NCI-H524 (cell line): ENCODE measurements at places on chromosomes 4 and X.

- DNase-seq, result no peak
Measured at GRCh38 chr4:30866346-30866745, 146.2 kb downstream of the PCDH7 start.

DNA sequence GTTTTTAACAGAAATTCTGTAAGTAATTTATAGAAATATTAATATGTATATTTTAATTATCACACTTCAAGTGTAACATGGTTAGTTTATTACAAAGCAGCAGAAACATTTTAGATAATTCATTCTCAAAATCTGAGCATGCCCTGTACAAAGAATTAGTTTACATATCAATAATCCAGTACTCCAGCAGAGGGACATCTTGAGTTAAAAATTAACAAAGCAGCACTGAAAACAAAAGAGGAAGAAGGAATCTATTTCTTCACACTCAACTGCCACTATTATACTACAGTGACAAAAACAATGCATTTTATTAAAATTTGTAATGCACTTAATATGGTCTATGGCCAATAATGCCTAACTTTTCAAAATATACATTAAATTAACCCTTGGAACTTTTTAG lies 179.1 kb upstream of the KLHL4 start:
- DNase-seq, result peak; percentile 35

- no peak for DNase-seq
Measured at GRCh38 chr4:4455210-4455865, 68.4 kb downstream of the NSG1 start.

GRCh38 chrX:97842468-97843199 lies 958.9 kb downstream of the RPA4 start:
- DNase-seq, result no peak

- no peak for DNase-seq
Measured at GRCh38 chr4:67134616-67135015, 410.7 kb downstream of the CENPC start.

DNA sequence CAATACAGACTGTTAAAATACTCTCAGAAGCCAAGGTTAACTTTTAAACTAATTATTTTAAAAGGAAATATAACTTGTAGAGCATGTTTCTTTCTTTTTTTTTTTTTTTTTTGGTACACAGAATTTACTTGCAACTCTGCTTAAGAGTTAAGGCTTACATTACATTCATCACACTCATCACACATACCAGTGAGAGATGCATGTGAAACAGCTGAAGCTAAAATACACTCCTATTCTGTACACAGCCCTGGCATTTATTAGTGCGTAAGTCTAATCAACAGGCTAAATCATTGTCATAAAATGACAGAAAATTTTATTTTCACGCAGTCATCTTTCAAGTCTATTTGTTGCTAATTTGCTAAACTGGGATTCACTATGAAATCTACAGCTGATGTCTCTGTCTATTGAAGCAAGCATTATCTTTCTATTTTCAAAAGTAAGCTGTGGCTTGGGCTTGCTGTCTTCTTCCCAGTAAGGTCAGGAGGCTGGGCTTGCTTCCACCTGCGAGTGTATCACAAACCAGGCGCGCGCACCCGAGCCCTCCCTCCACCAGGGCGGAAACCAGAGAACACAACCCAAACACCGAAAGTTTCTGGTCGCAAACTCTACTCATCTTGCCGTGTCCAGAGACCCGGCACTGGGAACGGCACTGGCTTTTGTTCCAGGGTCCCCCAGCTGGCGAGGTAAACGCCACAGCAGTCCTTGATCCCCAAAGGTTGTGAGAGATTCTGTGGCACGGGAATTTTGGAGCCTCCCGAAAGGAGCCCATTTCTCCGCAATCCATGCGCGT lies 3.9 kb downstream of the MAML3 start:
- DNase-seq, result peak; percentile 41

- no peak for DNase-seq
Measured at GRCh38 chr4:121183361-121183760, 19.2 kb upstream of the TNIP3 start.

GRCh38 chrX:135185795-135186443 lies 14.7 kb upstream of the CT55 start:
- DNase-seq, result peak; percentile 60

- DNase-seq, result no peak
Measured at GRCh38 chr4:107994894-107995293, 5.2 kb downstream of the HADH start.

GRCh38 chr4:150574678-150575077 lies 7.3 kb upstream of the MAB21L2 start:
- DNase-seq, result no peak

GRCh38 chrX:79270401-79270800 lies 96.7 kb downstream of the ITM2A start:
- DNase-seq, result peak; percentile 0

- no peak for DNase-seq
Measured at GRCh38 chr4:184448821-184449220, 25.5 kb downstream of the IRF2 start.

- no peak for DNase-seq
Measured at GRCh38 chr4:113594231-113594556, 167.3 kb downstream of the CAMK2D start.

DNA sequence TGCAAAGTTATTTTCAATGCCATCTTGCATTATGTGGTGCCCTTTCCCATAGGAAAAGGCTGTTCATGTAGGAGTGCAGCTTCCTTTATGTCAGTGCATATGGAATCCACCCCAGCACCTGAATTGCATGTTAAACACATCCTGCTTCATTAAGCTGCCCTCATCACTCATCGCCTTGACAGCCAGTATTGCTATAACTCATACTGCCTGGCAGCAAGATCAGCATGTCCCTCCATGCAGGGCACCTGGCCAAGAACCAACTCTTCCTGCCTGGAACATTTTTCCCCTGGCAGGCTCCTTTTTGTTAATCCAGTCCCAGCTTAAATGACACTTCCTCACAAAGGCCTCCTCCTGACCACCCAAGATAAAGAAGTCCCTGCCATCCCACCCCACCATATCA lies 23.5 kb upstream of the CA5B start:
- DNase-seq, result no peak

- no peak for DNase-seq
Measured at GRCh38 chr4:30755346-30755745, 35.2 kb downstream of the PCDH7 start.

- DNase-seq, result no peak
Measured at GRCh38 chrX:51976503-51976902, 83.1 kb downstream of the MAGED1 start.

DNA sequence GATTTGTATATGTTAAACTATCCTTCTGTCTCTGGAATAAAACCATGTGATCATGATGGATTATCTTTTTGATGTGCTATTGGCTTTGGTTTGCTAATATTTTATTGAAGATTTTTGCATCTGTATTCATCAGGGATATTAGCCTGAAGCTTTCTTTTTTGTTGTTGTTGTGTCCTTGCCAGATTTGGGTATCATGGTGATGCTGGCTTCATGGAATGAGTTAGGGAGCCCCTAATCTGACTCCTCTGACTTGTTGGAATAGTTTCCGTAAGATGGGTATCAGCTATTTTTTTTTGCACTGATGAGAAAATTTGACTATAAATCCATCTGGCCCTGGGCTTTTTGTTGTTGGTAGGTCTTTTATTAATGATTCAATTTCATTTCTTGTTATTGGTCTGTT lies 45.7 kb downstream of the ATP10D start:
- DNase-seq, result no peak

DNA sequence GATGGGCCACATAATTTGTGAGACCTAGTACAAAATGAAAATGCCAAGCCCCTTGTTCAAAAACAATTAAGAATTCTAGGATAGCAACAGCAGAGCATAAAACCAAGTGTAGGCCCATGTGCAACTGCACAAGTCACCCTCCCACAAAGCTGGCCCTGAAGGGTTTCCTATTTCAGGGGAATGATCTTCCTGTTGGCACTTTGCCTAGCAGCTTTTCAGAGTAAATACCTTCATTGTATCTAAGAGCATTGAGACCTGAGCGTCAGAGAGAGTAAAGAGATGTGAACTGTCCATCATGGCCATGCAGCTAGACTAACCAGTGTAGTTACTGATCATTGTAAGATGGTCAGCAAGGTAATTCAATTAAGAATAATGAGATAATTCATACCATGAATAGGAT lies 113.6 kb downstream of the CNKSR2 start:
- DNase-seq, result peak; percentile 53

DNA sequence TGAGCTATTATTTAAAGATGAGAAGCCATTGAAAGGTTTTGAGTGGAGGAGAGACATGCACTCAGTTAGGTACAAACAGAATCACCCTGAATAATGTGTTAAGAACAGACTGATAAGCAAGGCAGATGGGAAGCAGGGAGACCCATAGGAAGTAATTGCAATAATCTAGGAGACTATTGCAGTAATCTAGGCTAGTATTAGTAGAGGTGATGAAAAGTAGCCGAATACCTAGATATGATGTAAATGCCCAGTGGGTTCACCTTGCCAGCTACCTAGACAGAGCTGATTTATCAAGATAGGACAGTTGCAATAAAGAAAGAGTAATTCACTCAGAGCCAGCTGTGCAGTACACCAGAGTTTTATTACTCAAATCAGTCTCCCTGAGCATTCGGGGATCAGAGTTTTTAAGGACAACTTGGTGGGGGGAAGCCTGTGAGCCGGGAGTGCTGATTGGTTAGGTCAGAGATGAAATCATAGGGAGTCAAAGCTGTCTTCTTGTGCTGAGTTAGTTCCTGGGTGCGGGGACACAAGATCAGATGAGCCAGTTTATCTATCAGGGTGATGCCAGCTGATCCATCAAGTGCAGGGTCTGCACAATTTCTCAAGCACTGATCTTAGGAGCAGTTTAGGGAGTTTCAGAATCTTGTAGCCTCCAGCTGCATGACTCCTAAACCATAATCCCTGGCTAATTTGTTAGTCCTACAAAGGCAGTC lies 427.5 kb downstream of the RPA4 start:
- DNase-seq, result no peak

DNA sequence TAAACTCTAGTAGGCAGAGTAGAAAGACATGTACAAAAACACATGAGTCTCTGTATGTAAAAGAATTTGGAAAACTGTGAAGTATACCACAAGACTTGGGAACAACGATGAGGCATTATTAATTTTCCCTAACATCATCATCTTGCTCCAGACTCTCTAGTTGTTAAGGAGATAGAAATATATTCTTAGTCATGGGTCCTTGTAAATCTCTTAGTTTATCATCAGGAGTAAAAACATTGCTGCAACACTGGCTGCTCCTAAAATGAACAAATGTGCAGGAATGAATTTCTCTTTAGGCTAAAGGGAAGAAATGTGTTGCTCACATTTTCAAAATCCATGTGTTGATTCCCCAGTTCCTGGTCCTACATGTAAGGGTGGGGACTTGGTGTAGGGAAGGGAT lies 384.6 kb downstream of the STIM2 start:
- no peak for DNase-seq

DNA sequence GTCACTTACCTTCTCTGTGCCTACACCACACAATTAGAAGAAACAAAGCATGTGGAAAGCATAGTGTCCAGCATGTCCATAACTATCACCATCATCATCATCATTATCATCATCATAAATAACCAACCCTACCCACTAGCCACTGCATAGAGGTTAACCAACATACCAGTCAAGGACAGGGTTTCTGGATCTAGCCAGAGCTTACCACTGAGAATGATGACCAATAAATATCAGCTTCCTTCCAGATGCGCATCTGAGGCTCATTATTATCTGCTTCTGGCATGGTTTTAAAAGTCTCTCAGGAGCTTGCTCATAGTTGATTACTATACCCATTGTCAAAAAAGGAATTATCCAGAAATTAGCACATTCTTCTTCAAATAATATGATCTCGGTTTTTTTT lies 25.5 kb upstream of the MYOZ2 start:
- no peak for DNase-seq

DNA sequence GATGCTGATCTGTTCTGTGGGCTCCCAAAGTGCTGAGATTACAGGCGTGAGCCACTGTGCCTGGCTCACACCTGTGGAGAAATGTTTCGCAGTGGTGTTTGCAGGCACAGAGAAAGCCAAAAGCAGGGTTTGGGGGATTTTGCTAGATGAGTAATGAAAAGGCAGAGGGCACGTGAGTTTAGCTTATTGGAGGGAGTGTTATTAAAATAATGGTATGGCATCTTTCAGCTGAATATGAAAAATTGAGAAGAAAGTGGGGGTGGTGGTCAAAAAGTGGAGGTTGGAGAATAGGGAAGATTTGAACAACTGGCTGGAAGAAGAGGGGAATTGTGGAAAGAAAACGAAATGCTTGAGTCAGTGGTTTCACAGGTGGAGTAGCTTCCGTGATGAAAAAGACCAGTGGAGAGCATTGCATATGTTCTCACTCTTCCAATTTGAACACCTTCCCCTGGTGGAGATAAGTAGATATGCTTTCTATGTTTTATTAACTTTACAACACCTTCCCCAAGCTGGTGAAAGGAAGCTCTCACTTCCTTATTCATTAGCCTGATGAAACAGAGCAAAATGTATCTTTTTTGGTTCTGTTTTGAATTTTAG lies 1.1 kb upstream of the CHST7 start:
- DNase-seq, result no peak

DNA sequence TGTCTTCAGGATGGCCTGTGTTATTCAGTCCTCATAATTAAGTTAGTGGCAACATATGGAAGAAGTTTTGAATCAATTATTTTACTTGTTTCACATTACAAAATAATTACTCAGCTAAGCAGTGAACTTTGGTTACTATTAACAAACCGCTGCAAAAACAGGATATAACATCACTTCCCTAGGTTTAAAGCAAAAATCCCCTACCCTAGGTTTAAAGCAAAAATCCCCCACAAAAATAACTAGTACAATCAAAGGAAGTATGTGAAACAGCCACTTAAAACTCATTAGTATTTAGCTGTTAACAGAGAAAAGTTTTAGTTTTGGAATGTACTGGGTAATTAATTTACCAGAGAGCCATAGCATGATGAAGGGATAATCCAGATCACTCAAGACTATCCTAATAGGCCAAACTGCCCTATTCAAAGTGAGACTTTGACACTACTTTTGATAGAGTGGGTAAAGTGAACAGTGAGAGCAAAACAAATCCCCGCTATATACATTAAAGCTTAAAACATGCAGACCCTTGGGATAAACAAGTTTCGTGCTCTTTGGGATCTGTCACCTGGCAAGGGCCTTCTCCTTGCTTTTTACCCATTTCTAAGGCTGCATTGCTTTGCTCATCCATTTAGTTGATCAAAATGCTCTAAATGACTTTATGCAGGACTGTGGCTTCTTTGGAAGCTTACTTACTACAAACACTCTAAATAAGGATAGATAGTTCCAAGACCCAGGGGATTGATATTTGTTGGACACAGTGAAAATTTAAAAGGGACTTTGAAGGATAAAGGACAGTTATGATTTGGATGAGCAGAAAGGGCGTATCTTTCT lies 36.4 kb upstream of the GPR174 start:
- no peak for DNase-seq

DNA sequence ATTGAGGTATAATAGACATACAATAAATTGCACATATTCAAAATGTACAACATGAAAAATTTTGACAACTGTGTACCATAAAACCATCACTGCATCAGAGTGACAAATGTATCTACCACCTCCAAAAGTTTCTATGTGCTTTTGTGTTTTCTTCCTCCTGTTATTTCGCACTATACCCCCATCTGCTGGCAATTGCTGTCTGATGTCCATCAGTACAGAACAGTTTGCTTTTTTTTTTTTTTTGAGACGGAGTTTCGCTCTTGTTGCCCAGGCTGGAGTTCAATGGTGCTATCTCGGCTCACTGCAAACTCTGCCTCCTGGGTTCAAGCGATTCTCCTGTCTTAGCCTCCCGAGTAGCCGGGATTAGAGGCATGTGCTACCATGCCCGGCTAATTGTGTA lies 154.3 kb upstream of the GIMD1 start:
- no peak for DNase-seq
